Trophoblast cell (in vitro differentiated cells and primary cell): ENCODE measurements at places on chromosomes 2 and 18.

DNA sequence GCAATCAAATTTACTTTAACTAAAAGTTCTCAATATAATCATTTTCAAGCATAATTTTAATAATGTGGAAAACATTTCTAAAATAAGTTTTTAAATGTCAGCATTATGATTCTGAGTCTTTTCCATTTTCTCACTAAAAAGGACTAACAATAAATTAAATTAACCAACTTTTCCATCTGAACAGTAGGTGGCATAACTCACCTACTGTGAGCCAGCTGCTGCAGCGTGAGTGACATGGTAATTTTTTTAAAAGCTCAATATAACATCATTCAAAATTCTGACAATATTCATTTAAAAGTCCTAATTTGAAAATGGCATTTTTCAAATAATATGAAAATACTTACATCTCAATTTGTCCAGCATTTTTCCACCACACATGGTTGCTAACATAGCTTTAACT lies 66.5 kb downstream of the DTNB start:
- peak; percentile 70 for DNase-seq
- no peaks in the 10 kb centered on the region for H3K4me1 ChIP-seq
- no peak overlapping the region for H3K27ac ChIP-seq
- H3K36me3 ChIP-seq: no peaks in the 10 kb centered on the region
- no peaks in the 10 kb centered on the region for H3K27me3 ChIP-seq

DNA sequence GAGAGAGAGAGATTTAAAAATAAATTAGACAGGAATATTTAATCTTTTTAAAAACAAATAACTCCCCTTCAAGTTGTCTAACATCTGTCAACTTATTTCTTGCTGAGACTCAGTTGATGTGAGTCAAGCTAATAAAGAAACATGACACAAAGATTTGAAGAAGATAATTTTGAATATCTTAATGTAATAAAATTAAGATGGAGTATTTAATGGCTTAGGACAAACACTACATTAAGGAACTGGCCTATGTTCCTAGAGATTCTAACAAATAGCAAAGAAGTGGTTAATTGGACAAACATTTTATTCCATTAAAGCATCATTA lies 134.0 kb downstream of the INSIG2 start:
- no peak overlapping the region for H3K4me3 ChIP-seq
- DNase-seq: no peak
- no peak overlapping the region for H3K27ac ChIP-seq
- no peaks in the 10 kb centered on the region for H3K27me3 ChIP-seq

DNA sequence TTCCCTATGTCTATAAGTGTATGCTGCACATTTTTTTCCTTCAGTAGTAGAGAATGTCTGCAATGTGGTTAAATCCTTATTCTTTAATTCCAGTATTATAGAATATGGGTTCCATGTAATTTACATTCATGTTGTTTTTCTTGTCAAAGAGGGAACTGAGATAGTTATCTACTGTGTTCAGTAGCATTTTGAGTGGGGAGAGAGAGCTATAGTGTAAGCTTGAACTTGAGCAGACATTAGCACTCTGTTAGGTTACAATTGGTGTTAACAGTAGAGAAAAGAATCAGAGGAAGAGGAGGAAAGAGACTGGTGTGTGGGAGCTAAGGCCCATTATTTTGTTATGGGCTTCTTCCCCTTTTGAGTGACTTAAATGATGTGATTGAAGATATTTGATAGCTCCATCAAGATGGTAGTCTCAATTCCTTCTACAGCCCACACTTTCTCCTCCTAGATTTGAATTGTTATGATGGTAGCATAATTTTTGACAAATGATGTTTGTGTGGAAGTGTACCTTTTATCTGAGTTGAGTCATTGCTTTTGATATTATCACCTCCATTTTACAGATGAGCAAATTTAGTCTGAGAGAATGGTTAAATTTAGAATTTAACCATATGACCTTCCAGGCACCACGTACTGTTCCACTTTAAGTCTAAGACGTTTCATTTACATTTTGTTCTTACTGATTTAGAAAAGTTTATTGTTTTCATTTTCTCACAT lies 71.3 kb downstream of the FMNL2 start:
- H3K4me1 ChIP-seq: peaks cover 17% of the 10 kb centered on the region
- DNase-seq: no peak
- H3K4me3 ChIP-seq: no peak overlapping the region
- no peaks in the 10 kb centered on the region for H3K36me3 ChIP-seq
- H3K27me3 ChIP-seq: no peaks in the 10 kb centered on the region
- no peak overlapping the region for H3K27ac ChIP-seq

DNA sequence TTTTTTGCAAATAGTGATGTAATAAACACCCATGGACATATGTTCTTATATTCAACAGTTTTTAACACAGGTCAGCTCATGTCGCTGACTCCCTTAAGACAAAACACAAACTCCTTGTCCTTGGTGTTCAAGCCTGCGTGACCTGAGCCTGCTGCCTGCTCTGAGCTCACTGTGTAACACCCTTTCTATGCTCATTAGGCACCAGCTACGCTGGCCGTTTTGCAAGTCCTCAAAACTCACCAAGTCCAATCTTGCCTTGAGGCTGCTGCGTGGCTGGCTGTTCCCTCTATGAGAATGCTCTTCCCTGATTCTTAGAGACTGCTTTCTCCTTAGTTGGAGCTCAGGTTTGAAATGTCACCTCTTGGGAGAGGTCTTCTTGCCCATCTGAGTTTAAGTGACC lies 100.5 kb upstream of the GLI2 start:
- H3K27me3 ChIP-seq: peaks cover 2% of the 10 kb centered on the region
- H3K27ac ChIP-seq: no peak overlapping the region
- DNase-seq: no peak

DNA sequence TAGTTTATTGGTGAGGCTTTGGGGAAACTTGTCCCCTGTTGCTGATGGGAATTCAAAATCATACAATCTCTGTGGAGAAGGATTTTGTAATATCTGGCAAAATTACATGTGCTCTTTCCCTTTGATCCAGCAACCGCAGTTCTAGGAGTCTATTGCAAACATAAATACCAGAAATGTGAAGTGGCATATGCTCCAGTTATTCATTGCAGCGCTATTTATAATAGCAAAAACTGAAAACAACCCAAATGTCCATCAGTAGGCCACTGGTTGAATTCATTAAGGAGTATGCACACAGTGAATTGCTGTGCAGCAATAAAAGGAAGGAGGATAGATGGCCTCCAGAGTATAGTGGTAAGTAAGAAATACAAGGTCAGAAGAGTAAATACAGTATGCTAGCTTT lies 76.5 kb downstream of the HNRNPLL start:
- DNase-seq: no peak
- H3K4me1 ChIP-seq: no peaks in the 10 kb centered on the region
- no peak overlapping the region for H3K4me3 ChIP-seq
- H3K36me3 ChIP-seq: no peaks in the 10 kb centered on the region
- no peak overlapping the region for H3K27ac ChIP-seq
- H3K27me3 ChIP-seq: no peaks in the 10 kb centered on the region

DNA sequence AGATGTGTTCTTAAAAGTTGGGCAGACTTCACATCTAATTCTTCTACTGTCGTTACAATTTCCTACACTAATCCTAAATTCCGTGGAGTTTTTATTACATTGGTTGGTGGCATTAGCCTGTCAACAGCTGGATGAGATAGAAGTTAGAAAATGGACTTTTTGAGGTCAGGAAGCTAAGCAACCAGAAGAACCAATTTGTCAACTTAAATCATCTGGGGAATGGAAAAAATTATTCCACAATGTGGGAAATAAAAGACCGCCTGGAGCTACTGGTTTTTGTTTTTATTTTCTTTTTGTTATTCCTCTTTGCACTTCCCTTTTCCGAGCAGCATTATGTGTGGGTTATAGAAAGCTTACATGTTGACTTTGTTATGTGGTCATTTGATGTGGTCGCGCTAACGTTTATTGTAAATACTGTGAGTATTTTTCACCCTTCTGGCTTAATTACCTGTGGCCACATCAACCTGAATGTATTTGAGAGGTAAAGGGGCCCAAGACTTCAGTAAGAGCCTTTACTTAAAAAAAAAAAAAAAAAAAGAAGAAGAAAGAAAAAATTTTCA lies 75.3 kb downstream of the PTPRM start:
- H3K27me3 ChIP-seq: no peaks in the 10 kb centered on the region
- H3K27ac ChIP-seq: no peak overlapping the region
- no peaks in the 10 kb centered on the region for H3K36me3 ChIP-seq
- no peak for DNase-seq
- no peak overlapping the region for H3K4me3 ChIP-seq

DNA sequence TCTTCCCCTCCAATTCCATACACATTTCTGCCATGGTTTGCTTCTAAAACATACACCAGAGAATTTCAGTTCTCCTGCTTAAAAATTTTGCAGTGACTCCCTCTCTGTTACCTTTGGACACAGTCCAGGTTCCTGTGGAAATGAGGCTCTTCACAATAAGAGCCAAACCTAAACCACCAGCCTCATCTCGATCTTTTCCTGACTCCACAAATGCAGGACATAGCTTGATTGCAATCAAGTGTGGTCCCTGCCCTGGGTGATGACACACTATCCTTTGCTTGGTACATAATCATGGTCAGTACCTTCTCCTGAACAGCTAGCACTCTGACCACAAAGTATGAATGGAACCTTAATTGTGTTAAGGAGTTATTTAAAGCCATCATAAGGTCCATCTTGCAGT lies 134.9 kb upstream of the CHAC2 start:
- peak; percentile 43 for DNase-seq
- H3K27ac ChIP-seq: no peak overlapping the region
- H3K4me1 ChIP-seq: peaks cover 18% of the 10 kb centered on the region
- no peaks in the 10 kb centered on the region for H3K27me3 ChIP-seq

- no peaks in the 10 kb centered on the region for H3K36me3 ChIP-seq
- no peak overlapping the region for H3K4me3 ChIP-seq
- peaks cover 8% of the 10 kb centered on the region for H3K4me1 ChIP-seq
- no peak overlapping the region for H3K27ac ChIP-seq
Measured at GRCh38 chr18:57353940-57354461, 1.6 kb downstream of the ST8SIA3 start.

DNA sequence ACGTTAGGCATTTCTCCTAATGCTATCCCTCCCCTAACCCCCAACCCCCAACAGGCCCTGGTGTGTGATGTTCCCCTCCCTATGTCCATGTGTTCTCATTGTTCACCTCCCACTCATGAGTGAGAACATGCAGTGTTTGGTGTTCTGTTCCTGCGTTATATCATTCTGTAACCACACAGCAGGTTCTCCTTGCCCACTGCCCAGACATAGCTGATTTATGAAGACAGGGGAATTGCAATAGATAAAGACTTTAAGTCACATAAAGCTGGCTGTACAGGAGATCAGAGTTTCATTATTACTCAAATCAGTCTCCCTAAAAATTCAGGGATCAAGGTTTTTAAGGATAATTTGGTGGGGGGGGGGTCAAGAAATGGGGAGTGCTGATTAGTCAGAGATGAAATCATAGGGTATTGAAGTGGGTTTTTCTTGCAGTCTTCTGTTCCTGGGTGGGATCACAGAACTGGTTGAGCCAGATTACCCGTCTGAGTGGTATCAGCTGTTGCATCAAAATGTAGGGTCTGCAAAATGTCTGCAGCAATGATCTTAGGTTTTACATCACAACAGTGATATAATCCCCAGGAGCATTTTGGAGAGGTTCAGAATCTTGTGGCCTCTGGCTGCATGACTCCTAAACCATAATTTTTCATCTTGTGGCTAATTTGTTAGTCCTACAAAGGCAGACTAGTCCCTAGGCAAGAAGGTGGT lies 392.1 kb upstream of the KCNJ3 start:
- DNase-seq: no peak
- no peaks in the 10 kb centered on the region for H3K27me3 ChIP-seq
- no peak overlapping the region for H3K4me3 ChIP-seq
- peak overlapping the region; percentile 76 for H3K27ac ChIP-seq

DNA sequence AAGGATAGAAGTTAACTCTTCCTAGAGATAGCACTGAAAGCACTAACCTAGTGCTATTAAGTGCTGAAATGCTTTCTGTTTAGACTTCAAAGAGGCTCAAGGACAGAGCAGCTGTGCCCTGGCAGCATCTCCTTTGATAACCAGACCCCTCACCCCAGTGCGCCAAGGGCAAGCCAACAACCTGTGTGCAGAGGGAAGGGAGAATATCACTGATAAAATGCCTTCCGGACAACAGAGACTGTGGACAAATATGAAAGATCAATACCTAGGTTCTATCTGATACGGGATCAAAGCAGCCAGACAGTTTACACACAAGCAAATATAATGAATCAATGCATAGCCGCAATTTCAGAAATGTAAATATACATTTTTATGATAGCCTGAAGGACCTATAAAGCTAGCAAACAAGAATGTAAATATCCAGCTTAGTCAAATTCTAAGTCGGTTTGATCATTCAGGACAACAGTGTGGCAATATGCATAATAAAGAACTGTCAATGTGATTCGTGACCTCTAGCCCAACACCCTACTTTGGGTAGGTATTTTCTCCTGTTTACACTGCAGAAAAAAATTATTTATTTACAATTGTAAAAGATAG lies 91.8 kb upstream of the RFX8 start:
- H3K4me3 ChIP-seq: no peak overlapping the region
- H3K4me1 ChIP-seq: no peaks in the 10 kb centered on the region
- DNase-seq: peak; percentile 39
- no peaks in the 10 kb centered on the region for H3K36me3 ChIP-seq
- no peaks in the 10 kb centered on the region for H3K27me3 ChIP-seq

DNA sequence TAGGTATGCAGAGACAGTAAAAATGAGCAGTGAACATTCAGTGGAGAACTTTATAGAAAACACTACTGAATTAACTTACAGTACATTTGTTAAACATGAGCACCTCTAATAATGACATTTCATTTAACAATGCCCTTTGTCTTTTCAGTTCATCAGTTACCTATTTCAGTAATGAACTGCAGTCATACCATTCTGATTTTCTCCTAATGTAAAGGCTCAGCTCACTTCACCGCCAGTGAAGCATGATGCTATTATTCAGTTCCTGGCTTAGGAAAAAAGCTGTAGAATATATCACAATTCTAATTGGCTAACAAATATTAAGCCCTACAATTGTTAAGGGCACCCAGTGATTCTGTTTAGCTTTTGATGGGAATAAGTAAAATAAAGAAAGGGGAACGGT lies 37.1 kb upstream of the CCDC93 start:
- no peak for DNase-seq
- H3K27me3 ChIP-seq: no peaks in the 10 kb centered on the region
- H3K36me3 ChIP-seq: no peaks in the 10 kb centered on the region
- H3K4me1 ChIP-seq: no peaks in the 10 kb centered on the region
- H3K27ac ChIP-seq: no peak overlapping the region

DNA sequence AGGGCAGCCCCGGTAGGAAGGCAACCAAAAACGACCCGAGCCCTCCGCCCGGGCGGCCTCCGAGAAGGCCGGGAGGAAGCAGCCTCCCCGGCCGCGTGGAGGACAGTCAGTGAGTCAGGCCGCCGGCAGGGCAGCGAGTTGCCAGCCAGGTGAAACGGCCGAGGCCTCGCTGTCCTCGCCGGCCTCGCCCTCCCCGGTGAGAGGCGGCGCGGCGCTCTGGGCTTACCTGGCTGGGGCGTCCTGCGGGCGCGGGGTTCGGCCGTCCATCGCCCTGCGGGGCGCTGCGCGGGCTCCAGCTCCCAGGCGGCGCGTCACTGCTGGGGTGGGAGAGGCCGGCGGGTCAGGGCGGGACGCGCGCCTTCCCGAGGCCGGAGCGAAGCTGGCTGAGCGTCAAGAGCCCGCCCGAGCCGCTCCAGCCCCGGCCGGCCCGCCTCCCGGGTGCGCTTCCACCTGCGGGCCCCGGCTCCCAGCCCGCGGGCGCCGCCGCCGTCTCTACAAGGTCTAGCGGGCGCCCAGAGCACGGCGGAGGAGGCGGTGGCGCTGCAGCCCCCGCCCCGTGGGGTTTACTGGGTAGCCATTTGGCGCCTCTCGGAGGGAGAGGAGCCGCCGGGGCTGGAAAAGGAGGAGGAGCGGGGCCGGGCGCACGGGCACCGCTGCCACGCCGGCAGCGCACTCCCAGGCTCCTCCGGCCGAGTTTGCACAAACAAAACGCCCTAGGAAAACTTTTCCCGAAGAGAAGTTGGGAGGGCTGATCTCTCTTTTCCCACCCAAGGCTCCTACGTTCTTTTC lies 499 bp downstream of the COBLL1 start:
- H3K4me1 ChIP-seq: no peaks in the 10 kb centered on the region
- peak overlapping the region; percentile 96 for H3K27ac ChIP-seq
- peak overlapping the region; percentile 89 for H3K4me3 ChIP-seq
- H3K36me3 ChIP-seq: no peaks in the 10 kb centered on the region
- H3K27me3 ChIP-seq: no peaks in the 10 kb centered on the region
